Right renal cortex interstitium (tissue), 3 donors: ENCODE measurements at places on chromosomes 11 and 22.

DNA sequence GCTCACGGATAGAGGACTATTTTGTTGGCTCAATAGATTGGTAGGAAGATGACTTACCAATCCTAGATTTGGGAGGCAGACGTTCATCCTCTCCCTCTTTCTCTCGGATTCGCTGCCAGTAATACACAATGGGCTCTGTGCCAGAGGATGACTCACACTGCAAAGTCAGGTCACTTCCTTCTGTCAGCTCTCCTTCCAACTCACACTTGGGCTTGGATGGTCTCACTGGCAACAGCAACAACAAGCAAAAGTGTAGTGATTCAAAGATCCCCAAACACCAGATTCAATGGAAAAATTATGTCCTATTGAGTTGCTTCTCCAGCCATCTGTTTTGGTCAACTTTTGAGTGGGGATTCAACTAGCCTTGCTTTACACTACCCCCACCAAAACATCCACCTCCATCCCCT, 21.7 kb upstream of the HSPA8 start:
- DNase-seq = no peak

DNA sequence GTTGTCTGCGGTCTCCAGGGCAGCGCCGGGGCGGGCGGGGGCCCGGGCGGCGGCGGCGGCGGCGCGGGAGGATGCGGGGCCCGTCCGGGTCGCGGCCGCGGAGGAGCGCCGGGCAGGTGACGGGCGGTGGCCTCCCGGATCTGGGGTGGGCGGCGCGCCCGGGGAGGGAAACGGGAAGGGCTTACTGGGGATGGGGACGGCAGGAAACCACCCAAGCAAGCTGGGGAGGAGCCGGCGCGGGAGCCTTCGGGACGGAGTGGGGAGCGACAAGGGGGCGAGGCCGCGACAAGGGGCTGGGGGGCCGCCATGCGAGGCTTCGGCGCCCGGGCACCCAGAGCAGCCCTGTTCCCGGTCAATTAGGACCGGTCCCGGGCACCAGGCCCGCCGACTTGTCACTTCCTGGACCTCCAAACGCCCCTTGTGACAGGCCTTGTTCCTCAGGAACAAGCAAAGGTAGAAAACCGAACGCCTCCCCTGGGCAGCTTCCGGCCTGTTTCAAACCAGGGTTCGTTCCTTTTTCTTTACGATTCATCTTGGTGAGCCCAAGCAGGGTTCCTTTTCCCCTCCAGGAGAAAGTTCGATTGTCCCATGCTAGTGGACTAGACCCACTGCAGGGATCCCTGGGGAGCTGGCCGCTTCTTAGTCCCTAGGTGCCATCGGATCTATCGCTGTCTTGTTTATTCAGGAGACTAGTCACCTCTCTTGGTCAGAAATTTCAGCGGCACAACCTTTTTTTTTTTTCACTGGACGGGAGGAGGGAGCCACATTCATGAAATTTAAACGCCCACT, 492 bp downstream of the JHY start:
- no peak for DNase-seq

GRCh38 chr11:125425601-125426000, 70.5 kb downstream of the FEZ1 start:
- no peak for DNase-seq

- no peak for DNase-seq
Measured at GRCh38 chr11:75144716-75145014, 6.2 kb upstream of the SLCO2B1 start.

- DNase-seq = no peak
Measured at GRCh38 chr11:37115963-37116362, 517.9 kb upstream of the RAG2 start.

GRCh38 chr22:43706151-43706550, 106.0 kb downstream of the EFCAB6 start:
- DNase-seq = no peak

DNA sequence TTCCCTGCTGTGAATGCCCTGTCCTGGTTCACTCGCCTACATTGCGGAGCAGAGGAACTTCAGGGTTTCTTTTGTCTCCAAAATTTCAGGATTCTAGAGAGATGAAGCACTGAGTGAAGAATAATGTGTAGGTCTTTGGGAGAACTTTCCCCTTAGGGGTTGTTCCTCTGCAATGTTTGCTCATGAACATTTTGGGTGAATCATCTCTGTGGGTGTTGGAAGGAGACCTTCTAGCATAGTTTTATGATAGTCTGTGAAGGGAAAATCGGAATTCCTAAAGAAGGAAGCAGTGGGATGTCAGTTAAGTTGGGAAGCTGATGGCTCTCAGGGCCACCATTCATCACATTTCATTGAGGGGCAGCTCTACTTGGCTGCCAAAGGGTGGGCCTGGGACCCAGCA, 64.8 kb downstream of the MIAT start:
- no peak for DNase-seq

GRCh38 chr22:36466258-36466657, 15.2 kb downstream of the TXN2 start:
- no peak for DNase-seq

DNA sequence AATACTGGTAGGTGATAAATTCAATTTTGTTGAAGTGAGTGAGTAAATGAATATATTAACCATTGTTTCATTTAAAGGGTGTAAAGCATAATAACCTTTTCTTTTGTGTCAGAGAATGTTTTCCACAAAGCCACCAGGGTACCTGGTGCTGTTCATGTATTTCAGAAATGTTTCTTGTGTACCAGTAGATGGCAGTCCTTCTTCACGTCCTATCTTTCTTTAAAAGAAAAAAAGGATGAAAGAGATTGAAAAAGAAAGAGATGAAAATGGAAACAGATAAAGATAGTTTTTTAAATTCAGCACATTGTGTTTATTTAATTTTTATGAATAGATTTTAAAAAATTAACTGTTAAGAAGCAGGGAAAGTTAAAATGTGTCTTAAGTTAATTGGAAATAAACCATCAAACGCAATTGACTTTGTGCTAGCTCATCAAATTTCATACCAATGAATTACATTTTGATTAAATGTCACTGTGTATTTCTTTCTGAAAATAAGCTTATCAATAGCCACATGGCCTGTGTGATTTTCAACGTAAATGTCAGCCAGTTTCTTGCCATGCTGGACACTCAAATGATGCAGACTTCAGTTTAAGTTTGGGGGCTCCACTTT, 65.5 kb upstream of the CHORDC1 start:
- no peak for DNase-seq

DNA sequence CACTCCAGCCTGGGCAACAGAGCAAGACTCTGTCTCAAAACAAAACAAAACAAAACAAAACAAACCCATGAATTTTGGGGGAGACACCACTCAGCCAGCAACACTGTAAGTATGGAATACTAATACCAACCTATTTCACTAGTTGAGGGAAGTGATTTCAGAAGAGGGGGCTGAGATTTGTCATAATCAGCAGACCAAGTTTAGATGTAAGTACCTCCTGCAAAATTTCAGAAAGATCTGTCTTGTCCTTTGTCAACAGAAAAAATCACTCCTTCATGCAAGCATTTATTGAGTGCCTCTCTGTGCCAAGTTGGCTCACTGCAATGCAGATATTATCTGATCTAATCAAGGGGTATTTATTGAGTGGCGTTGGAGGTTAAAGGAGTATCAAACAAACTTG, 23.4 kb upstream of the ADA2 start:
- DNase-seq = no peak

DNA sequence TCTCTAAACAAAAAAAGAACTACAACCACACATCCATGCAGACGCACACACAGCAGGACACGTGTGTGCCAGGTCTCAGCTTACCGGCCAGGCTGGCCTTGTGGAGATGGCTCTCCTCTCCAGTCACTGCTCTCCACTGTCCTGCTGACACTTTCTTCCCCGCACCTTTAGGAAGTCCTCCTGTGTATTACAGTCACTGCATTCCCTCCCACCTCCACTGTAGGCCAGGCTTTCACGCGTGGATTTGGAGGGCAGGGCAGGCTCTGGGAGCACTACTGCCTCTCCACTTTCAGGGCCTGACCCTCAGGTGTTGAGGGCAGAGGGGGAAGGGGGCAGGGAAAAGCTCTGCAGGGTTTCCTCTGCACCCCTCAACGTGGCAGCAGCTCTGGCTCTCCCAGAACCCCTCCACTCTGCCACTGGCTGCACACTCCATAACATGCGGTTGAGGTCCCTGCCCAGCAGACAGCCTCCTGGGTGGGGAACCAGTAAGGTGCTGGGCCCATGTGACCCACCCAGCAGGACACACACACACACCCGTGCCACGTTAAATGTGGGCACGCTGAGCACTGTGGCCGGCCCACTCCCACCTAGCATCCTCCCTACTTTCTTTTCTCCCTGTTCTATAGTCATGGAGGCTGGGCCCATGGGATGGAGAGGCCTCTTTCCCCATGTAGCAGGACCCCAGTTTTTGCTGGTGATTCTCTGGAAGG, 107.0 kb upstream of the PITPNB start:
- no peak for DNase-seq

DNA sequence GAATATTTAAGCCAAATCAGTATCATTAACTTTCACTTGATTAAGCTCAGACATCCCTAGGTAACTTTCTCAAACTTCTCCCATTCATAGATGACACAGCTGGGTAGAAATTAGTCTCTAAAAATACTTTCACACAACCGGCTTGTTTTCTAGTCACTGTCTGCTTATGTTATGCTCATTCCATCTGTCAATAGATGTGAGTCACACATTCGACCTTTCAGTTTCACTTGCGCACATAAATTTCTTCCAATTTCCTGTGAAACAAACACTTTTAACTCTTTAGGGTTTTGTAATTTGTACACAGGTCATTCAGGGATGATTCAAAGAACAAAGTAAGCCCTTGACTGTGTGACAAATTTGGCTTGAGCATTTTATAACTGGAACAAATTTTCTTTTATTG, 723.0 kb downstream of the KCNA4 start:
- DNase-seq = no peak

- no peak for DNase-seq
Measured at GRCh38 chr11:47797633-47798032, 30.5 kb upstream of the FNBP4 start.

DNA sequence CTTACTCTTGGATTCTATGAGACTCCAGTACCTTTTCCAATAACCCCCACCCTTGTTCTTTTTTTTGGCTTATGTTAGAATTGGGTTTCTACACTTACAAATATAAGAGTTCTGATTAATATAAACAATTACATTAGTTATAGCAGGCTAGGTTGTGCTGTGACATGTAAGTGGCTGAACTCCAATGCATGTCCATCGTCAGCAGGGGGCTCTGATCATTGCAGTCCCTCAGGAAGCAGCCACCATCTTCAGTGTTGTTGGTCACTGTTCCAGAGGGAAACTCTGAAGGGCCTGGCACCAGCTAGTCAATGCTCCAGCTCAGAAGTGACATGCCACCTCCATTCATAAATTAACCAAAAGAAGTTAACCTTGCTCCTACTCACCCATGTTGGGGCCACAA, 5.6 kb downstream of the LIPT2 start:
- no peak for DNase-seq

GRCh38 chr11:72998676-72999075, 143.4 kb downstream of the FCHSD2 start:
- no peak for DNase-seq

GRCh38 chr22:19622061-19622441, 92.3 kb upstream of the SEPTIN5 start:
- no peak for DNase-seq

DNA sequence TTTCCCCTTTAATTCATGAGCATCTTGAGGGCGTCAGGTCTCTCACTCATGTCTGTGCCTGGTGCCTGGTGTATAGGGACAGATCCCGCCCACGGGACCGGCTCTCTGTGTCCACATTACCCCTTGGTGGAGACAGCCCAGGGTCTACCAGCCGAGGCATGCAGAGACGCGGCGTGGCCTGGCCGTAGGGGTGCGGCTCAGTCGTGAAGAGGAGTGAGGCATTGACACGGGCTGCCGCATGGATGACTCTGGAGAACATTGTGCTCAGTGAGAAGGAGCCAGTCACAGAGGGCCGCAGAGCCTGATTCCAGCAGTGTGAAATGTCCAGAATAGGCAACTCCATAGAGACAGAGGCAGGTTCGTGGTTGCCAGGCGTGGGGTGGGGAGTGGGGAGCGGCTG, 209.8 kb downstream of the TBC1D22A start:
- no peak for DNase-seq

GRCh38 chr11:65479184-65480145, 19.4 kb upstream of the MALAT1 start:
- no peak for DNase-seq

DNA sequence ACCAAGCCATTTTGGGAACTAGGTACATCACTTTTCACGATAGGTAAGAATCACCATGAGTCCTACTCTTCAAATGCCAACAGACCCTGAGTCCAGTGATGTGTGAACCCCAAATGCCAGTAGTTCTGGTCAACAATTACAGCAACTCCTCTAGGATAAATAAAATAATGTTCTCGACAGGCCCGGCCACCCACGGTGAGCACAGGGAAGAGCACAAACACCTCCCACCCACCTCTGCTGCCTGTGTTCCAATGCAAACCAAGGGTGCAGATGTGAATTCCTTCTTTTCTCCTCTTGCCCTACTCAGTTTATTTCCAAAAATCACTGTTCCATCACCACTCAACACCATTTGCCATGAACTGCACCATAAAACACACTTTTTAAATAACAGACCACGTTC, 33.3 kb downstream of the MPPED2 start:
- no peak for DNase-seq

DNA sequence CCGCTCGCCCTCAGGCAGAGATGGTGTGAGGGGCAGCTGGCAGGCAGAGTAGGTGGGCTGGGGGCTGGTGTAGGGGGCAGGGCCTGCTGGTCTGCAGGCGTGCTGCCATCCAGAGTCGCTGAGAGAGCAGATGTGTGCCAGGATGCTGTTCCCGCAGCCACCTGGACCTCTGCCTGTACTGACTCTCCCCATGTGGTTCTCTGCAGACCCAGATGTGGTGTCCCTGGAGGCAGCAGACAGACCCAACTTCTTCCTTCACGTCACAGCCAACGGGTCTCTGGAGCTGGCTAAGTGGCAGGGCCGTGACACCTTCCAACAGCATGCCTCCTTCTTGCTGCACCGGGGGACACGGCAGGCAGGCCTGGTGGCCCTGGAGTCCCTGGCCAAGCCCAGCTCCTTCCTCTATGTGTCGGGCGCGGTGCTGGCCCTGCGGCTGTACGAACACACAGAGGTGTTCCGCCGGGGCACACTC, 58.6 kb downstream of the OTOG start:
- DNase-seq = no peak

GRCh38 chr11:96065379-96065778, 141.5 kb upstream of the MTMR2 start:
- DNase-seq = no peak

DNA sequence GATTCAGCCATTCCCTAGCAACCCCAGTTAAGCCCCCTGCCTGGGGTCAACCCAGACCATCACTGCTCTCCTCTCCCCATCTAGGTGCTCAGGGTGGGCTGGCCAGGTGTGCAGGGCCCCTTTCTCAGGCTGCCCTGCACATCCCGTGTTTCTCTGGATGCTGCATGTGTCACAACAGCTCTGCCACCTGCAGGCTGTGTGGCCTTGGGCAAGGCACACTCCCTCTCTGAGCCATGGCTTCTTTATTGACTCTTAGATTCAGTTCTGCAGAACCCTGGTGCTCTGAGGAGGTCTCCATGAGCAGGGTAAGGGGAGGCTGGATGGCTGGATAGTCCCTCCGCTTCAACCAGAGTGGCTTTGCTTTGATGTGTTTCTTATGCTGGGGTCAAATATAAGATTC, 24.6 kb downstream of the RPS6KA4 start:
- no peak for DNase-seq

- DNase-seq = no peak
Measured at GRCh38 chr11:123265951-123266350, 70.9 kb upstream of the CLMP start.

- no peak for DNase-seq
Measured at GRCh38 chr11:34263441-34264091, 94.2 kb downstream of the ABTB2 start.
